ENCODE measurements at places on chromosomes 12 and 14. TPM values are rescaled to one million over a fixed set of nuclear protein-coding genes. Genes with fewer than 3 reads are reported as not detected.

The RPL10L gene
- not detected for polyA plus RNA-seq

The MORN3 gene
- 0.39 TPM for polyA plus RNA-seq

The OTUB2 gene
- 1.2 TPM for polyA plus RNA-seq

The PARP11 gene
- polyA plus RNA-seq, result 7.0 TPM

The GAPDH gene
- polyA plus RNA-seq, result 18,709 TPM

The INHBE gene
- polyA plus RNA-seq, result 23.1 TPM

The FBXO34 gene
- 16.9 TPM for polyA plus RNA-seq

The TOX4 gene
- 105 TPM for polyA plus RNA-seq

The C12orf54 gene
- not detected for polyA plus RNA-seq

The SPRYD3 gene
- 48.0 TPM for polyA plus RNA-seq

The IL23A gene
- not detected for polyA plus RNA-seq

DNA sequence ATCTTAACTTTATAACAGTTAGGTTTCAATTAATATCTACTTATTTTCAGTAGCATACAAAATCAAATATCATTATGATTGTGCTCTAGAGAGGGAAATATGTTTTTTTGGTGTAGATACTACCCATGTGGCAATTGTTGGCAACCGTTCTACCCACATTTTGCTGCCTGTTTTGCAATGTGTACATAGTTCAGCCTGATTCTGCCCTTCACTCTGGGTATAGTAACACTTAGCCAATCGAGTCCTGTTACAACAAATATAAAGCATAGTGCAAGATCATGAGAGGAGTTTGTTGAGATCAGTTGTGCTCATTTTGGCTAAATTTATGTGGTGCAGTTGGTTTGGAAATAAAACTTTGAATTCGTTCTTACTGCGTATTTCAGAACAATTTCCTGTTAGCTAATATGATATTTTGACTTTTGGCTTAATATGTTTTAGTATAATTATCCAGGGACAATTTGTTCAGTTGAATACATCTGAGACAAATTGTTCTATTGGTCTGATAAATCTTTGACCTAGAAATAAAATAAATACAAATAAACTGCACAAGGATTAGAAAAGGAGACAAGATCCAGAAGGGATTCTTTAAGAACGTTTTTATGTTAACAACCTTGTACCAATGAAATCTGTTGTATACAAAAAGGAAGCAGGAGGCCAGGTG lies 76.9 kb downstream of the ATF7IP start:
- DNase-seq, result no peak

DNA sequence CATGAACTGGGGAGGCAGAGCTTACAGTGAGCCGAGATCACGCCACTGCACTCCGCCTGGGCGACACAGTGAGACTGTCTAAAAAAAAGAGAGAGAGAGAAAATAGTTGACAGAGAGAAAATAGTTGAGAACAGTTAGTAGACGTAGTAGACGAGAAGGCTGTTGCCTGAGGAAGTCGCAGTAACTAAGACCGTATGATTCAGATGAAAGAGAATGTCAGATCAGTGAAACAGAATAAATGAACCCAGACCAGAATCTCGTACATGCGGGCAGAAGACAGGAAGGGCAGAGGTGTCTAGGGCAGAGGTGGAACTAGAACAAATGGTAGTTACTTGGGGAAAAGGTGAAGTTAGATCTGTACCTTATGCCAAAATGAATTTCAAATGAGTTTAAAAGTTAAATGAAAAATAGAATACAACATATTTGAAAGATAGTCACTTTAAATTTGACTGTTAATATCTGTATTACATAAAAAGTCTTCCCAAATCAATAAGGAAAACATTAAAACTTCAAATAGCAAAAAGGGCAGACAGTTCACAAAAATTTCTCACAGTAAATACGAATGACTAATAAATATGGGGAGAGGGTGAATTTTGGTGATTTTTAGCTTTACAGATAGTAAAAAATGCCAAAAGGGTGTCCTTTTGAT lies 17.7 kb downstream of the MDM2 start:
- no peak for DNase-seq

DNA sequence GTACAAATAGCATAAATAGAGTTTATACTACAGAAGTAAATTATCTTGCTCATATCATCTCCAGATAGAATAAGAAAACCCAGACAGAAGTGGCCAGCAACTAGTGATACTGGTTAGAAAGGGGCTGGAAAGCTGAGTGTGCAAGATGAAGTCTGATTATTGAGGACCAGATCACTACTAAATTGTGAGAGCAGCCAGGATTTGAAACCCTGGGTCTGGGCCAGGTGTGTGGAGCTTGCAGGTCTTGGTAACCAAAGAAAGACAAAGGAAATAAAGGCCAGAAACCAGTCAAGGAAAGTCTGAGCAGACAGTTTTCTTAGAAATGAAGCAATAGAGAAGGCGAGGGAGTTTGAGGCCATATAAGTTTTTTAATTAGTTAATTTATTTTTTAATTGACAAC lies 611.8 kb downstream of the ETNK1 start:
- no peak for DNase-seq

- no peak for DNase-seq
These were observed 221.5 kb upstream of the HMGA2 start for GRCh38 chr12:65602610-65603295.

- no peak for DNase-seq
These were observed 397.5 kb upstream of the CCDC196 start for GRCh38 chr14:66088656-66089055.

GRCh38 chr12:120538281-120539156 lies 4.4 kb downstream of the RNF10 start:
- DNase-seq, result no peak

- no peak for DNase-seq
These were observed 121.5 kb downstream of the CALM1 start for GRCh38 chr14:90518069-90518940.

- peak; percentile 59 for DNase-seq
These were observed 6.1 kb downstream of the KRT81 start for GRCh38 chr12:52285172-52285745.

- no peak for DNase-seq
These were observed 159.2 kb downstream of the CALM1 start for GRCh38 chr14:90556012-90556477.

DNA sequence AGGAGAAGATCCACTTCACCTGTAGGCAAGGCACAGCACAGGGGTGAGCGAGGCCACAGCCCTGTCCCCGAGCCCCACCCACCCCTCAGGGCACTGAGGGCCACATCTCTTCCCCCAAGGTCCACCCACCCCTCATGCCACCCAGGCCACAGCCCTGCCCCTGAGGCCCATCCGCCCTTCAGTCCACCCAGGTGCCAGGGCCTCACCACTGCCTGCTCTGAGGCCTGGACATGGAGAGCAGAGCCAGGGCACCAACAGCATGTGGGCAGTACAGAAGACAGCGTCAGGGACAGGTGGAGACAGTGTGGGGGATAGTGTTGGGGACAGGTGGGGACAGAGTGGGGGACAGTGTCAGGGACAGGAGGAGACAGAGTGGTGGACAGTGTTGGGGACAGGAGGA lies 138.3 kb downstream of the TMEM121 start:
- DNase-seq, result no peak

DNA sequence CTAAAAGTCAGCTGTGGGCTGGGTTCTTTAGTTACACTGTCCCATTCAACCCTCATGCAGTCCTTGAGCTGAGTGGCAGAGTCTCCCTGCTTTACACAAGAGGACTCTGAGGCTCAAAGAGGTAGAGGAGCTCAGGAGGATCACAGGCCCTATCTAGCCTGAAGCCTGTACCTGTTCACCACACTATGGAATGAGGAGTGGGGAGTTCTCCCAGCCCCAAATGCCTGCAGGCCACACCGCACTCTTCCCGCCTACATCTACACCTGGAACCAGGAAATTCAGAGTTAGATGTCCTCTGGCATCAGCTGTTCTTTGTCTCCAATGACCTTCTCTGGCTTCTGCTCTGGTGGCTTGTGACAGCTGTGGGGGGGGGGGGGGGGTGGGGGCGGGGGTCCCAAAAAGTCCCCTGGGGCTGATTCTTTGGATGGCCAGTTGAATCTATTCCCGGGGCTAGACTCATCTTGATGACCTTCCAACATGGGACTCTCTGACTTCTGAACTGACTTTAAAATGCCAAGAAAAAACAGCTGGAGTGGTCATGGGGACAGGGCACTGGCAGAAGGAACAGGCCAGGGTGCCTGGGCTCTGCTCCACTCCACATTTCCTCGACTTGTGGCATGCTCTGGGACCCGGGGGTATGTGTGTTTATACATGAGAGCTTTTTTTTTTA lies 30.6 kb downstream of the RIN3 start:
- DNase-seq, result no peak

DNA sequence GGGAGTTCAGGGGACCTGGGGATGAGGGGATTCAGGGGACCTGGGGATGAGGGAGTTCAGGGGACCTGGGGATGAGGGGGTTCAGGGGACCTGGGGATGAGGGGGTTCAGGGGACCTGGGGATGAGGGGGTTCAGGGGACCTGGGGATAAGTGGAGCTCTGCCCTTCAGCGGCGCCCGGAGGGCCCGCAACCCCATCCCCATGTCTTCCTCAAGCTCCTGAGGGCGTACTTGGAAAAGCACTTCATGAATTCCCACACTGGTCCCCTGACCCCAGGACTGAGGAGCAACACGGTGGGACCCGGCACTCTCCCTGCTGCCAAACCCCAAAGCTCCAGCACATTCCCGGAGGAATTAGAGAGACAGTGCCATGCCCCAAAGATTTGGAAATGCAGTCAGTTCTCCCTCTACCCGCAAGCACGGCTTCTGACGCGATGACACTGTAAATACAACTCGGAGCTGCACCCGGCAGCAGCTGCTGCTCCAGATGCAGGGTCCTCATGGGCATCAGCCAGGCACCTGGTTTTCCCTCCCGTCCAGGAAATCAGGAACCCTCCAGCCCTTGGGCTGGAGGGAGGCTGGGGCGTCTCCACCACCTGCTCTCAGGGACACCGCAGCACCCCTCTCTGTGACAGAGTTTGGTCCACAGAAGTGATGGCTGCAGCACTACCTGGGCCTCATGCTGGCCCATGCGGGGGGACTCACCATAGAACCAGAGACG lies 32.8 kb upstream of the C14orf180 start:
- DNase-seq, result no peak

DNA sequence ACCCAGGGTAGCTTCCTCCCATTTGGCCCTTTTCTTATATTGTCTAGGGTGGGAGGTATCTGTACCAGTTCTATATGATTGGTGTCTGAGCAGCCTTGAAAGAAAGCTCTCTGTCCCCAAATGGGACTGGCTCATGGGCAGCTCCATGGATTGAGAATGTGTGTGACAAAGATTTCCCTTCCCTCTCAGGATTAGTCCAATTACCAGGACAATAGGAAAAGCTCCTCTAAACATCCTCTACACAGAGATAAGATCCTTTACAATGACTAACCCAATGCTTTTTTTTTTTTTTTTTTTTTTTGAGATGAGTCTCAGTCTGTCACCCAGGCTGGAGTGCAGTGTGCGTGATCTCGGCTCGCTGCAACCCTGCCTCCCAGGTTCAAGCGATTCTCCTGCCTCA lies 112.1 kb downstream of the SLC35F4 start:
- no peak for DNase-seq

- DNase-seq, result no peak
These were observed 116.2 kb upstream of the FRMD6 start for GRCh38 chr14:51535443-51536044.

DNA sequence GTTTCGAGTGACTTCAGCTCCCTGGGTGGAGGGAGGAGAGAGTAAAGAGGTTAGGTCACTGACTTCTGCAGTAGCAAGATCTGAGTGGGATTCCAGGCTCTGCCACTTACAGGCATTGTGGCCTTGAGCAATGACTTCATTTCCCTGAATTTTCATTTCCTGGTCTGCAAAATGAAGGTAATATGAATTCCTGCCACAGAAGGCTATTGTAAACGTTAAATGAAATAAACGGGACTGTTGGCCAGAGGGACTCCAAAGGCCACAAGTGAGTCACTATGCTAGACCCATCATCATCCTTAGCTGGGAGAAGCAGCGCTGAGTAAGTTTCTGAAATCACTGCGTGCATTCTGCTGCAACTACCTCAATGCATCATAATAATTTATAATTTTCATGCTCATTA lies 807.8 kb downstream of the AACS start:
- DNase-seq, result no peak

- no peak for DNase-seq
These were observed at the start of gene TTC9 for GRCh38 chr14:70641548-70642302. Gene TTC9, plus strand, starts transcription at chr14:70641916. Its CDS starts 214 bp downstream, at chr14:70642130.

- peak; percentile 63 for DNase-seq
These were observed 133.8 kb upstream of the NUDT4 start for GRCh38 chr12:93243689-93244513.

DNA sequence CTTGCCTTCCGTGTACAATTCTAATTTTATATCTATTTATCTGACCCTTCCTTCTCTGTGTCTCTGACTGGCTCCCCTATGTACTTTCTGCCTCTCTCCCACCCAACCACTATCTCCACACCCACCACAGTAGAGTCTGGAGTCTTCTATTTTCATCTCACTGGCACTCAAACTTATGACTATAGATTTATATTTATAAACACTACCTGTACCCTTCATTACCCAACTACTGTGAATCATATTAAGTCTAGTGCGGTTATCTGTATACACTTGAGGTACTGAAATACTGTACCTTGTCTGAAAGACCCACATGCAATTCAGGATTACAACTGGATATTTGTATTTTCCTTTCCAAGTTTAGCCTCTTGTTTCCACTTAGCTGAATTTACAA lies 36.1 kb downstream of the ATP2B1 start:
- no peak for DNase-seq

Measured in BJ (cell line).